ENCODE measurements at places on chromosomes 11 and 22. TPM values are rescaled to one million over a fixed set of nuclear protein-coding genes. Genes with fewer than 3 reads are reported as not detected.
A peak's percentile ranks its signal among the peaks of the same experiment; 100 is the strongest.

- no peaks in the 10 kb centered on the region for H3K4me1 ChIP-seq
- no peaks in the 10 kb centered on the region for H3K27me3 ChIP-seq
- no peak overlapping the region for H3K27ac ChIP-seq
- no peak overlapping the region for H3K4me3 ChIP-seq
These were observed 49.2 kb downstream of the RPL27A start for GRCh38 chr11:8731647-8732323.

DNA sequence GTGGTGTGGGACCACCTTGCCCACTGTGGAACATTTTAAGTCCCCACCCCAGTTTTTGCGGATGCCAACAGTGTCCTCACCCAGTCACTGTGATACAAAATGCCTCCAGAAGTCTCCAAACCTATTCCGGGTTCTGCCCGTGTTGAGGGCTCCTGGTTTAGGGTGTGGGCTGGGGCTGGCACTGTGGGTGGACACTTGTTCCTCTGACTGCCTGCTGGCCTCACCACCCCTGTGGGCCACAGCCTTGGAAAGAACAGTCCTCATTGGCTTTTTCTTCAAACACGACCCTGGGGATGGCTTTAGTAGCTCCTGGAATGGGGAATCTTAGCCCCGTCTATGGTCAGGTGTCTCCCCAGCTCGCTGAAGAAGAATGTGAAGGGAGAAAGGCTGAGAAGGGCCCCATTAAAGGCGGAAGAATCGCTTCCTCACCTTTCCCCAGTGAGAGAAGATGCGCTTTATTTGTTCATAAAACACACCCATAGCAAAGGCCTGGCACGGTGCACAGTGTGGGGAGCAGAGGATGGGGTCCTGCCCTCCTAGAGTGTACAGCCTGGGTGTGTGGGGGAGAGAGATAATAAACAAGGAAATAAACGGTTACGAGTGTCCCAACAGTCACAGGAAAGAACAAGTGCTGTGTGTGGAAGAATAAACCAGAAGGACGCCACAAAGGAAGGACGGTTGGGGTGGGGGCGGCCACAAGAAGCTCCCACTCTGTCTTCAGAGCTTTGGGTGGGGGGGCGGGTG is 91.6 kb upstream of the SLC22A12 start:
- no peak overlapping the region for H3K27ac ChIP-seq
- H3K36me3 ChIP-seq: no peaks in the 10 kb centered on the region
- H3K4me3 ChIP-seq: no peak overlapping the region

DNA sequence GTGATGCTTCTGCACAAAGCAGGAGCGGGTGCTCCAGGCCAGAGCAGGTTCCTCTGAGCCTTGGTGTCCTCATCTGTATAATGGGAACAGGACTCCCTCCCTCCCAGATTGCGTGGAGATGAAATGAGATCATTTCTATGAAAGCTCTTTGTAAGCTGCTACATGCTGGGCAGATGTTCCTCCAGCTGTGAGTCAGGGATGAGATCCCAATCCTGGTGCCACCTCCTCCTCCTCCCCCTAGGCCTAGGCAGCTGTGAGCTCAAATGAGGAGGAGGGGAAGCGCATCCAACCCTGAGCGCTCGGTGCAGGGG is 7.0 kb upstream of the CABP2 start:
- no peak overlapping the region for H3K4me3 ChIP-seq
- DNase-seq: no peak
- H3K27ac ChIP-seq: no peak overlapping the region
- peaks cover 4% of the 10 kb centered on the region for H3K36me3 ChIP-seq
- H3K27me3 ChIP-seq: no peaks in the 10 kb centered on the region

DNA sequence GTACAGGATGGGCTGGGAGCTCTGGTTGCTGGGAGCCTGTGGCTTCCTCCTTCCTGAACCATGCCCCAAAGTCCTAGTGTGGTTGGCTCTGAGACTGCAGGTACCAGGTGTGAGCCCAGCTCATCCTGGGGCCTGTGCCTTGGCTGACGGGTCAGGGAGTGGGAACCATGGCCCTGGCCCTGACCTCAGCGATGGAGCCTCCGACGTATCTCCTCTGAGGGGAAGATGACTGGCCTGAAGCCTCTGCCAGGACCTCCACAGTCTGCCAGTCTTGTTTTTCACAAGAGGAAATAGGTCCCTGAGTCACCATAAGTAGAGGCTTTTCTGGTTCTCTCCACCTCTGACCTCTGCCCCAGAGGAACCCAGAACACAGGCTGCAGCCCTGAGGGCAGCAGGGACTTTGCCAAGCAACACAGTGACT is 3.4 kb downstream of the RCE1 start:
- no peak for DNase-seq
- no peak overlapping the region for H3K27ac ChIP-seq
- no peaks in the 10 kb centered on the region for H3K4me1 ChIP-seq
- H3K27me3 ChIP-seq: no peaks in the 10 kb centered on the region
- H3K36me3 ChIP-seq: peaks cover 48% of the 10 kb centered on the region

GRCh38 chr11:121369366-121369765 is 76.8 kb downstream of the SC5D start:
- H3K4me1 ChIP-seq: peaks cover 34% of the 10 kb centered on the region
- DNase-seq: no peak
- H3K4me3 ChIP-seq: no peak overlapping the region
- H3K27ac ChIP-seq: no peak overlapping the region

DNA sequence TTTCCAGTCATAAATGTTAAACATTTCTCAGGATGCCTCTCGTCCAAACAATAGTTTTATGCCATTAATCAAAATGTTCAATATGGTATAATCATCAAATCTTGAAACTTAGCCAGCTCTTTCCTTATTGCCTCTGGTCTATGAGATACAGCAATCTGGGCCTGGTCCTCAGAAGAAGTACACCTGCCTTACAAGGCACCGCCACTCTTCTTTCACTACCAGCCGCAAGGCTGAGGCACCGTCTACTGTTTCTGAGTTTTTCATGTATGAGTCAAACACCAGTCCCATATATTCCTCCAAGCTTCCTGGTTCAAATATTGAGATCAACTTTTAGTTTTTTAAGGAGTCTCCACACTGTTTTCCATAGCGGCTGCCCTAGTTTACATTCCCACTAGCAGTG is 600.6 kb upstream of the FAT3 start:
- no peaks in the 10 kb centered on the region for H3K36me3 ChIP-seq
- DNase-seq: no peak
- H3K4me3 ChIP-seq: no peak overlapping the region
- H3K27me3 ChIP-seq: no peaks in the 10 kb centered on the region
- no peak overlapping the region for H3K27ac ChIP-seq

- no peaks in the 10 kb centered on the region for H3K36me3 ChIP-seq
- H3K4me3 ChIP-seq: no peak overlapping the region
- no peak overlapping the region for H3K27ac ChIP-seq
- DNase-seq: no peak
- no peaks in the 10 kb centered on the region for H3K4me1 ChIP-seq
These were observed 146.4 kb upstream of the UBASH3B start for GRCh38 chr11:122509091-122509490.

DNA sequence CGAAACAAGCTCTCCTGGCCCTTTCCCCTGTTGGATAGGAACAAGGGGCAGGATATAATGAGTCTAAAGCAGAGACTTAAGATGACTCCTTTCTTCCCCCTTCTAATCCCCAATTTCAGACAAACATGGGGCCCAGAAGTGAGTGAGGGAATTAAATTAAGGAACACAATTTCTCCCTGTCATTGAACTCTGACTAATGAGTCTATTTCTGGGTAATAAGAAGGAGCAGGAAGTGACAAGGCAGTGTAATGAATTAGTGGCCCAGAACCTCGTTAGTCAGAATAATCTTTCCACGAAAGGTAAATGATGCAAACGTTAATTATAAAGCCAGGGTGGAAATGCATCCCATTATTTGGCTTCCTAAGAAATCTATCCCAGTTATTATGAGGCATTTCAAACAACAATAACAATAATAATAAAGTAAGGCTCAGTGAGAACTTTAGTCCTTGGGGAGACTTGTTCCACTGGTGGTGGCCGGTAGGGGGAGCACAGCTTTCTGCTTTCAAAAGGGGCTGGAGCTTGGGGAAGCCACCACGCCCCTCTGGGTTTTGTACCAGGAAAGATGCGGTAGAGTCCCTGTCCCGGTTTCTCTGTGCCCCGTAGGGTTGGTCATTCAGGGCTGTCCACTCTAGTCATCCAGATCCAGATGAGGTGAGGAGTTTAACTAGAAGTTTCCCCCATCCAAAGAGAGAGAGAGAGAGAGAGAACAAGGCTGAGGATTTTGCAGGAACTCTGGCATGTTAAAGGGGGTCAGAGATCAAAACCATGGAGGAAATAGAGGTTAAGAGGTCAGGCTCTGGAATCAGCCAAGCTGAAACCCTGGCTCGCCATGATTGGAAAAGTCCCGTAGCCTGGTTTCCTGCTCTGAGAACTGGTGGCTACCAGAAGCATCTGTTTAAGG is 298.3 kb downstream of the NTM start:
- no peaks in the 10 kb centered on the region for H3K4me1 ChIP-seq
- H3K27me3 ChIP-seq: no peaks in the 10 kb centered on the region
- no peak overlapping the region for H3K27ac ChIP-seq

- H3K27ac ChIP-seq: no peak overlapping the region
- DNase-seq: peak; percentile 64
- H3K27me3 ChIP-seq: no peaks in the 10 kb centered on the region
- H3K36me3 ChIP-seq: peaks cover 13% of the 10 kb centered on the region
These were observed 94.3 kb downstream of the FEZ1 start for GRCh38 chr11:125401746-125402145.

- H3K36me3 ChIP-seq: no peaks in the 10 kb centered on the region
- H3K27ac ChIP-seq: no peak overlapping the region
- no peaks in the 10 kb centered on the region for H3K4me1 ChIP-seq
- no peaks in the 10 kb centered on the region for H3K27me3 ChIP-seq
- no peak for DNase-seq
These were observed 44.2 kb downstream of the CCDC81 start for GRCh38 chr11:86418917-86419316.

DNA sequence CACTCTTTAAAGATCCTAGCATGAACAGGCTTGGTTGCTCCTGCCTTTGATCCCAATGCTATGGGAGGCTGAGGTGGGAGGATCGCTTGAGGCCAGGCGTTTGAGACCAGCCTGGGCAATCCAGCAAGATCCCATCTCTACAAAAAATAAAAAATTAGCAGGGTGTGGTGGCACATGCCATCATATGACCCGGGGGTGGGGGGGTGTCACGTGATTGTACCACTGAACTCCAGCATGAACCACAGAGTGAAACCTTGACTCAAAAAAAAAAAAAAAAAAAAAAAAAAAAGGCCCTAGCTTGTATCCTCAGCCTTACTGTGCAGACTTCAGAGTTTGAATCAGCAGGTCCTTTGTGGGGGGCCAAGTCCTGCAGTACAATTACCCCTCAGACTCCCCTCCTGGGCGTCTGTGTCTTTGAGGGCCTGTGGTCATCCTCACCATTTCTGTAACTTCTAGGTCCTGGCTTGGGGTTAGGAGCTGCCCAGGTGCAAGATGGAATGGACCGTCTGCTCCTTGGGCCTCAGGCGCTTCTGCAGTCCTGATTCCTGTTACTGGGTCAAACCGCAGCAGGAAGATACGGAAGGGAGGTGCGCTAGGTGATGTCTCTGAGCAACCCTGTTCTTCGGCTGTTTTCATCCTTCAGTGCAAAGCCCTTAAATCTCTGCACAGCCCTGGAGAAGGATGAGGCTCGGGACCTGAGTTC is 208.1 kb downstream of the CTTN start:
- DNase-seq: no peak
- no peak overlapping the region for H3K4me3 ChIP-seq
- no peaks in the 10 kb centered on the region for H3K27me3 ChIP-seq
- no peak overlapping the region for H3K27ac ChIP-seq
- H3K4me1 ChIP-seq: peaks cover 18% of the 10 kb centered on the region

GRCh38 chr22:50034126-50035081 is 21.8 kb upstream of the IL17REL start:
- H3K36me3 ChIP-seq: no peaks in the 10 kb centered on the region
- H3K4me3 ChIP-seq: no peak overlapping the region
- H3K4me1 ChIP-seq: no peaks in the 10 kb centered on the region
- H3K27me3 ChIP-seq: peaks cover 2% of the 10 kb centered on the region
- no peak overlapping the region for H3K27ac ChIP-seq

- no peak overlapping the region for H3K4me3 ChIP-seq
- DNase-seq: no peak
- H3K27me3 ChIP-seq: no peaks in the 10 kb centered on the region
- no peak overlapping the region for H3K27ac ChIP-seq
- H3K36me3 ChIP-seq: no peaks in the 10 kb centered on the region
- no peaks in the 10 kb centered on the region for H3K4me1 ChIP-seq
These were observed 99.2 kb downstream of the STIM1 start for GRCh38 chr11:3954448-3955298.

DNA sequence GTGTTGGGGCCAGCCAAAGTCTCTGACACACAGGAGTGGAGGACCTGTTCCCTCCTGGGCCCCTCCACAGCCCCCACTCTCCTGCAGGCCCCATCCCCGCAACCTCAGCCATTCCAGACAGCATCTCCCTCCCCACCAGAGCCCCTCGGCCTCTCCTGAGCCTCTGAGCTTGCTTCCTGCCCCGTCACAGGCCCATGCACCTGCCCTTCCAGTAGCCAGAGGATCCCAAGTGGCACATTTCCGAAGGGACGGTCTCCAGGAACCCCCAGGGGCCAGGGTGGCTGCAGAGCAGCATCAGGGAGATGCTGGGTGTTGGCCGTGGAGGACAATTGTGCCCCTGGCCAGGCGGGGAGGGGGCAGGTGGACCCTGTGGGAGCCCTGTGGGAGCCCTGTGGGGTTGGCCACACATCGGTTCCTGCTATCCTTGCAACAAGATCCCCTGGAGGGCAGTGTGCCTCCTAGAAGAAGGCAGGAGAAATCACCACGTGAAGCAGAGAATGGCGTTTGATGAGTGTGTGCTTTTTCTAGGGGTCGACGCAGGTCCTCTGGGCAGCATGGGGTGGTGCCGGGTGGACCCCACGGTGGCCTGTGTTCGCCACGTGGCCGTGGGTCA is 45.3 kb upstream of the PPARA start:
- no peak for DNase-seq
- H3K4me1 ChIP-seq: no peaks in the 10 kb centered on the region
- no peak overlapping the region for H3K27ac ChIP-seq

- DNase-seq: no peak
- no peak overlapping the region for H3K27ac ChIP-seq
- no peak overlapping the region for H3K4me3 ChIP-seq
- H3K27me3 ChIP-seq: no peaks in the 10 kb centered on the region
- no peaks in the 10 kb centered on the region for H3K36me3 ChIP-seq
- H3K4me1 ChIP-seq: no peaks in the 10 kb centered on the region
These were observed 3.5 kb downstream of the OR5P2 start for GRCh38 chr11:7793233-7793632.

CSF2RB gene
- total RNA-seq: not detected

OR51B4 gene
- total RNA-seq: not detected

SCGB2A2 gene
- not detected for total RNA-seq

MYBPC3 gene
- total RNA-seq: not detected

KCTD14 gene
- total RNA-seq: 12.5 TPM

ENTHD1 gene
- not detected for total RNA-seq

NXPE4 gene
- not detected for total RNA-seq

NXPE2 gene
- not detected for total RNA-seq

Measured in H9 (cell line).